Ovary (tissue), 10 donors: ENCODE measurements at places on chromosomes 6 and 20. TPM values are rescaled to one million over a fixed set of nuclear protein-coding genes. Genes with fewer than 3 reads are reported as not detected.
A peak's percentile ranks its signal among the peaks of the same experiment; 100 is the strongest.

- H3K27ac ChIP-seq: no peak overlapping the region
- DNase-seq: no peak
- no peak overlapping the region for H3K4me3 ChIP-seq
- no peaks in the 10 kb centered on the region for H3K36me3 ChIP-seq
Observed at GRCh38 chr6:133106934-133107333, 134.2 kb upstream of the EYA4 start.

DNA sequence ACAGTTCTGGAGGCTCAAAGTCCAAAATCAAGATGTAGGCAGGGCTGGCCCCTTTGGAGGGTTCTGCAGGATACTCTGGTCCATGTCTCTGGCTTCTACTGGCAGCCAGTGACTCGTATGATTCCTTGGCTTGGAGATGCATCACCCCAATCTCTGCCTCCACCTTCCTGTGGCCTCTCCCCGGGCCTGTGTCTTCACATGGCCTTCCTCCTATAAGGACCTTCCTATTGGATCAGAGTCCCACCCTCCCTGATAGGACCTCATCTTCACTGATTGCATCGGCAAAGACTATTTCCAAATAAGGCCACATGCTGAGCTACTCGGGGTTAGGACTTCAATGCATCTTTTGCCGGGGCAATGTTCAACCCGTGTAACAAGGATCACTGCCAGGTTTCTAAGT, 509.0 kb downstream of the CD83 start:
- peaks cover 6% of the 10 kb centered on the region for H3K4me1 ChIP-seq
- H3K27me3 ChIP-seq: no peaks in the 10 kb centered on the region
- H3K27ac ChIP-seq: no peak overlapping the region
- H3K4me3 ChIP-seq: no peak overlapping the region
- H3K36me3 ChIP-seq: no peaks in the 10 kb centered on the region

GRCh38 chr6:40631744-40632143, 44.6 kb upstream of the LRFN2 start:
- H3K27me3 ChIP-seq: no peaks in the 10 kb centered on the region
- H3K4me3 ChIP-seq: no peak overlapping the region
- no peak for DNase-seq

The MAP3K5 gene
- 104 TPM for total RNA-seq

DNA sequence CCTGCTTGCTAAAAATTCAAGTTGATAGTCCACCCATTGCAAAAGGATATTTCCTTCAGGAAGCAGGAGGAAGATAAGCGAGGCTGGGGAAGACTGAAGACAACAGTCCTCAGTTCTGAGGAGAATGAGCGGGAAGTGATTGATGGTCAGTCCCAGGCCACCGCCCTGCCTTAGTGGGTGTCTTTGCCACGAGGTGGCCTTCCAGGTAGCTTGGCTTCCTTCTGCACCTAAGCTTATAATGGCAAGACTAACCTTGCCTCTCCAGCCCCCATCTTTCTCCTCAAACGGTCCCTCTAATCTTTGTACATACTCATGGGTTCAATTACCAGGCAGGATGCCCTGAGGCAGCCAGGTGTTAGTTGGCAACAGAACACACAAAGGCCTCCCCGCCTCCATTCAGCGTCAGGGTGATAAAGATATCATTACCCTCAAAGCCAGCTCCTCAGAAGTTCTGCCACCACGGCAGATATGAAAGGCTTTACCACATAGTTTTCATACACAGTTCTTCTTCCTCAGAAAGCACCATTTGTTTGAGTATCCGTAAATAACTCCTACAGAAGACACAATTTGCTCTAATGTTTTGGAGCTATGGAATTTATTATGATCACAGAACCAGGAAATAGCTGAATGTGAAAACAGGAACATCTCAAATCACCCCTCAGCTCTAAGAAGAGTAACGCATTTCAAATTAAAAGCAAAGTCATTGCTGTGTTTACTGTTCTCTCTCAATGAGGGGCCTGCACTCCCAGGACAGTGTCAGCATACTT, 249.4 kb downstream of the ATXN1 start:
- peaks cover 18% of the 10 kb centered on the region for H3K4me1 ChIP-seq
- H3K4me3 ChIP-seq: no peak overlapping the region
- DNase-seq: no peak
- H3K27ac ChIP-seq: peak overlapping the region; percentile 8

- H3K27me3 ChIP-seq: no peaks in the 10 kb centered on the region
- no peaks in the 10 kb centered on the region for H3K36me3 ChIP-seq
- H3K27ac ChIP-seq: no peak overlapping the region
- no peak overlapping the region for H3K4me3 ChIP-seq
- no peaks in the 10 kb centered on the region for H3K4me1 ChIP-seq
Observed at GRCh38 chr6:160523223-160523622, 140.9 kb downstream of the LPA start.

- no peak for DNase-seq
- H3K36me3 ChIP-seq: no peaks in the 10 kb centered on the region
- H3K4me3 ChIP-seq: no peak overlapping the region
- no peak overlapping the region for H3K27ac ChIP-seq
Observed at GRCh38 chr6:5278565-5279120, 17.3 kb downstream of the FARS2 start.

DNA sequence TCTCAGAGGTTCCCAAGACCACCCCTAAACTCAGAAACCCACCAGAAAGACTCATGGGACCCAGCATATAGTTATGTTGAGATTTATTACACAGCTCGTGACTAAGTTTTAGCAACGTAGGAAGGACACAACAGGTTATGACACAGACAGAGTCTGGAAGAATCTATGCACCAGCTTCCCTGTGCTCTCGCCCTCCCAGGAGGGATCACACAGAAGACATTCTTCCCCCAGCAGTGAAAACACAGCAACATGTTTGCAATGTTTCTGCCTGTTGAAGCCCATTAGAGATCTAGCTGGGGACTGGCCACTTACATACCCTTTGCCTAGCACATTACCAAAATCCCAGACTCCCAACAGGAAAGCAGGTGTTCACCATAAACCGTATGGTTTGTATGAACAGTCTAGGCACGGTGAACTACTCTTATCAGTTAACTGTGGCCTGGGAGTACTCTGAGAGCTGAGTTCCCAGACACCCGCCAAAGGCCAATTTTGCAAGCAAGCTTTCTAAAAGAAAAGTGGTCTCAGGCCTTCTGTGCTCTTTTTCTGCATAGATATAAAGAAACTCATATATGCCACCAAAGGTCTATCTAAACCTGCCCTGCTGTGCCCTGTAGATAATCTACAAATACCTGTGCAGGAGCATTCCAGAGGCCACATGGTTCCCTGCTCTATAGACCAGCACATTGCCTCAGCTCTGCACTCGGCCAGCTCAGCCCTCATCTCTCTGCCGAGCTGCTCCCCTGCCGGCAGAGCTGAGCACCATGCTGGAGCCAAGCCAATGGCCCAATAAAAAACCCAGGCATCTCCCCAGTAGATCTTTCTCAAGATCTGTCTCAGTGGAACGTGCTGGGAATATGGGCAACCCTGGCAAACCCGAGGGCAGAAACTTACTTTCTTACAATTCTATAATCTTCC, 69.6 kb upstream of the SMIM28 start:
- H3K4me1 ChIP-seq: no peaks in the 10 kb centered on the region
- no peak overlapping the region for H3K27ac ChIP-seq
- no peaks in the 10 kb centered on the region for H3K27me3 ChIP-seq
- no peak for DNase-seq
